ENCODE measurements at places on chromosomes 12 and 14. TPM values are rescaled to one million over a fixed set of nuclear protein-coding genes. Genes with fewer than 3 reads are reported as not detected.

GRCh38 chr14:101174522-101174838, 271.0 kb upstream of the RTL1 start:
- peak; percentile 22 for DNase-seq

DNA sequence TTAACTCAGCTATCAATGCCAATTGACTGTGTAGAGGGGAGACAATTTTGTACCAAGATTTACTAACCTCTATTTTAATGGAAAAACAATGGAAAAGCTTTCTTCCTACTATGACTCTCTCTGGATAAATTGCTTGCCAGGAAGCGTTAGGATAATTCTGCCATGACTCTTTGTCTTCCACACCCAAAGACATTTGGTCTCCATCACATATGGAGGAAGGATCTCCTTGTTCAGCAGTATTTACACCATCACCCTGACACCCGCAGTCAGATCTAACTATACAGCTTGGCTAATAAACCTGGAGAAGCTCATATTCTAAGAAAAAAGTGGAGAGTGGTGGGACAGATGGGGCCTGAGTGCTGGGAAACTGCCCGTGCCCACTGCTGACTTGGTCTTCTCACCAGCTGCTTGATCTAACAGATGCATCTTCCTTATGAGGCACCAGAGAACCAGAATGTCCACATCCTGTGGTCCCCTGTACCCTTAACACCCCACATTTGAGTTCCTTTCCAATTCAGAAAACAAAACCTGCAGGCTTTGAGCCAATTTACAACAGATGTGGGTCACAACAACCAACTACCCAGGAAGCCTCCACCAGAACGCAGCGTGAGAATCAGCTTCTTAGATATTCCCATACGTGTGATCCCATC, 154.0 kb downstream of the DAD1 start:
- no peak for DNase-seq

GRCh38 chr14:51370758-51371386, 130.8 kb downstream of the TMX1 start:
- no peak for DNase-seq

Gene FBLN5
- total RNA-seq, result 18.7 TPM

Gene VRTN
- not detected for total RNA-seq
